Stimulated activated CD4-positive, alpha-beta T cell treated with anti-CD3 and anti-CD28 coated beads, Interleukin-4, amount 100 ng/mL, for 4 hours (primary cell): ENCODE measurements at places on chromosomes 6 and 20.

- DNase-seq = no peak
These were observed 86.9 kb downstream of the CD109 start for GRCh38 chr6:73782911-73783310.

DNA sequence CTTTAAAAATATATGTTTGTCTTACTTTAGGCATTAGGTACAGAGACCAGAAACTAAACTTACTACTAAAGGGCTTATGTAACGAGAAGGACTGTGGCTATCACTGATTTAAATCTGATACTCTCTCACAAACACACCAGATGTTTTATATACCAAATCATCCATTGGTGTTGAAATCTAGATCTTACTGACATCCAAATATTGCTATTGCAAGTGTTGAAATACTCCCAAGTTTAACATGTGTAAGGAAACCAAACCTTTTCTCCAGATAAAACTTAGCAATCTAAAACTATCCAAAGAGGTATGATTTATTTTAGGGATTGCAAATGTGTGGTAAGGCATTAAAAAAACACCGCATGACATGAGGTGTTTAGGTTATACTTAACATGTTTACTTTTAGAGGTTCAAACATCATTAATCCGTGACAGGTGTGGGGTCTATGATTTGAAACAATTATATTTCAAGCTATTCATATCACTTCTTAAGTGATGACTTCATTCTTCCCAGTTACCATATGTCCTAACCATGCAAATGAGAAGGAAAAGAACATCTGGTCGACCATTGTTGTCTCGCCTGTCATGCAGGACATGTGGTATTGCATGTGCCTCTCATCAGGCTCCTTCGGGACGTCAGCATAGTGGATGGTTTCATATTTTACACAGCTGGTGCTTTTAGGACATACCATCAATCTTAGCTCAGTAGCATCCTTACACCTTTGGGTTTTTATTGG, 168.3 kb upstream of the SPACA1 start:
- DNase-seq = no peak

GRCh38 chr20:33408716-33409654, 7.7 kb upstream of the CDK5RAP1 start:
- no peak for DNase-seq

GRCh38 chr6:16979677-16980370, 122.0 kb upstream of the STMND1 start:
- no peak for DNase-seq

DNA sequence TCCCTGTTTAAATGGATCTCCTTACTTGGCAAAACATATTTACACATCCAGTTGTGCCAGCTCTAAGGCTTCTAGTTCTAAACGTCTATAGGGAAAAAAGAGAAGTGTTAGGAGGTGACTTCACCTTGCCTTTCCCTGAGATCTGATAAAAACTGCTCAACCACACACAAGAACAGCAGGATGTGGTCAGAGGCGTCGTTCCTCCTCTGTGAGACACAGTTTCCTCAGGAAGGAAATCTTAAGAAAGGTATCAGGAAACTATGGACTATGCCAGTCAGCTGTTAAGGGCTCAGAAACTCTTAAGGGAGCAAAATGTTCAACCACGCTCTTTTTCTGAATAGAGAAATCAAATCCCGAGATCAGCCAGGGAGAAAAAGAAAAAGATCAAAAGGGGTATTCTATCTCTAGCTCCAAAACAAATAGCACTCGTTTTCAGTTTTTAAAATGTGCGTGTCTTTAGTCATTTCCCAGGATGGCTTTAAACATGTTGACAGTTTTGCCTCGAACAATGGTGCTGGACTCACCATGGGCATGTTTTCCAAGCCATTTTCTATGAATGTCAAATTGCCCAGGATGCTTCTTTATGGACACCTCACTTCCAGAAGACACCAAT, 154.5 kb downstream of the HACE1 start:
- peak; percentile 25 for DNase-seq

DNA sequence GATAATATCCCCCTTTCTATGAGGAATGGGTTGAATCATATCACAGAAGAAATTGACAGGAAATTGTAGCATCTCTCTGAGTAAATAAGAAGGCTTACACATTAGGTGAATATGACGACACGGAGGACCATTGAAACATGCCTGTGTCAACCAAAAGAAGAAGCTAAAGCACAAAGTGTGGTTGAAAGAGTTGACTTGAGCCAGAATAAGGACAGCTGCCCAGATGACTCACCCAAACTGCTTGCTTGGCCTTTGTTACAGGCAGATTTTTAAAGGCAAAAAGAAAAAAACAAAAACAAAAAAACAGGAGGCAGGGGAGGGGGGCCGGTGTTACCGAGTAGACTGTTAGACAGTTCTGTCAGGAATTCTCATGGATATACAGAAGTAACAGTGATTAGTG, 129.8 kb upstream of the EDN1 start:
- DNase-seq = no peak

GRCh38 chr6:155143578-155144106, 120.2 kb upstream of the CLDN20 start:
- DNase-seq = no peak

GRCh38 chr6:33781131-33781975, 7.6 kb downstream of the LEMD2 start:
- no peak for DNase-seq

GRCh38 chr6:32151863-32152768, at the start of gene PRRT1:
TSS of gene PRRT1 (minus strand) at chr6:32151939. CDS start at chr6:32151827, 112 bp downstream.
- no peak for DNase-seq

DNA sequence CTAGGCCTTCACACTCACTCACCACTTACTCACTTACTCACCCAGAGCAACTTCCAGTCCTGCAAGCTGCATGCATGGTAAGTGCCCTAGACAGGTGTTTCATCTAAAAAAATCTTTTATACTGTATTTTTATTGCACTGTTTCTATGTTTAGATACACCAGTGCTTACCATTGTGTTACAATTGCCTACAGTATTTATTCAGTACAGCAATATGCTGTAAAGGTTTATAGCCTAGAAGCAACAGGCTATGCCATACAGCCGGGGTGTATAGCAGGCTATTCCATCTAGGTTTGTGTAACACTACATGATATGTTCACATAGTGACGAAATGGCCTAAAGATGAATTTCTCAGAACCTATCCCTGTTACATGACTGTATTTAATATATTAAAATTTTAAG, 37.1 kb upstream of the KCNK5 start:
- no peak for DNase-seq
